ENCODE measurements at places on chromosomes 7 and 10.

- no peak for DNase-seq
Observed at GRCh38 chr10:103542764-103543616, 49.5 kb downstream of the NEURL1 start.

DNA sequence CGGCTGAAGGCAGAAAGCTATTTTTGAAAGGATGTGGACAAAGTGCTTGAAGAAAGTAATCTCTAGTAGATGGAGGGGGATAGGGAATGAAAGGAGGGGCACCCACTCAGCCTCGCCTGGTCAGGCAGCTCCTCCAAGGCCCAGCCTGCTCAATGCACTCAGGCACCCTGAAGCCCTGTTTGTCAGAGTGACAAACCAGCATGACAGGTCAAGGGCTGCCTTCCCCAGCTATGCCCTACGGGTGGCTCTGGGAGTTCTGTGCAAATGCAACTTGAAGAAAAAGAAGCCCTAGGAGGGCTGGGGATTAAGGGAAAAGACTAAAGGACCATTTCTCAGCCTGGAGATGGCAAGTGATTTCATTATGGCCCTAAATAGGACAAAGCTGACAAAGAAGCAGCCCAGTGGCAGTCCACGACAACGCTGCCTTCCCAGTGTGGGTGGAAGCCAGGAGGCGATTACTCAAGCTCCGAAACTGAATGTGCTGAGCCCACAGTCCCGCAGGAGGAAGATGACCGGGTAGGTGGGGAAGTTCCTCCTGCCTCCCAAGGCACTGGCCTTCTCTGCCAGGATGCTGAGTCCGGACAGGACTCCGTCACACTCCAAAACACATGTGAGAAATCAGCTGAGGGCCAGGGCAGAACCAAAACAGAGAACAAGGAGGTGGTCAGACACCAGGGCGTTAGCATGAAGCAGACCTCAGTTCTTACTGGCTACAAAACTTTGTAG lies 16.3 kb downstream of the LIPA start:
- no peak for DNase-seq

- no peak for DNase-seq
Observed at GRCh38 chr10:126696684-126697083, 26.2 kb upstream of the C10orf90 start.

DNA sequence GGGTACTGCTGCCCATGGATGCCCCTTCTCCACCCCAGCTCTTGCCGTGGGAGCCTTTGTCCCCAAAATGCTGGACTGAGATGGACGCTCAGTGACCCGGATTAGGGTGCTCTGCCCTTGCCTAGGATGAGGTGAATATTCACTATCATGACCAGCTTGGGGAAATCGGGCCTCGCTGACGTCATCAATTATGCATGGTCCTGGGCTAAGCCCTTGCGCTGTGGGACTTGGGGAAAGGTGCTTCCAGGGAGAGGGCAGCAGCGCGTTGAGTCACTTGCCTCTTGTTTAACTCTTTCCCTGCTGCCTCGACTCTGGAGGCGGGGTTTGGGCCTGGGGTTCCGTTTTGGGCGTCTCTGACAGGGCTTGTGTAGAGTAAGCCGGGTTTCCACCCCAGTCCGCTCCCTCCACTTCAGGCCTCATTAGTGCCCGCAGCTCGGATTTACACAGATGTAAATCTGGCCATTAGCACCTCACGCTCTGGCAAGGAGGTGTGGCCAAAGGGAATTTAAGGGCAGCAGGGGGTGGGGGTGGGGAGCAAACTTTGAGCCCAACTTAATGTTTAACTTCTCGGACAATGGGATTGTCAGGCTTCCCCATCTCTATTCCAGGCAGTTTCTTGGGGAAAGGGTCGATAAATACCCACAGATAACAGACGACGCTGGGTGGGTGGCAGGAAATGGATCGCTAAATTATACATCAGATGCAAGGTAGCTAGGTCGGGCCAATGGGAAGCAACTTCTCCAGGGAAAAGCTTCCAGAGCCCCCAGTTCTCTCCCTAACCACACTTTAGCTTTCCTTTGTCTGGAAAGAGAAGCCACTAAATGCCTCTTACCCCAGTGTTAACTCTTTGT lies 51.3 kb upstream of the TCF7L2 start:
- DNase-seq, result no peak

DNA sequence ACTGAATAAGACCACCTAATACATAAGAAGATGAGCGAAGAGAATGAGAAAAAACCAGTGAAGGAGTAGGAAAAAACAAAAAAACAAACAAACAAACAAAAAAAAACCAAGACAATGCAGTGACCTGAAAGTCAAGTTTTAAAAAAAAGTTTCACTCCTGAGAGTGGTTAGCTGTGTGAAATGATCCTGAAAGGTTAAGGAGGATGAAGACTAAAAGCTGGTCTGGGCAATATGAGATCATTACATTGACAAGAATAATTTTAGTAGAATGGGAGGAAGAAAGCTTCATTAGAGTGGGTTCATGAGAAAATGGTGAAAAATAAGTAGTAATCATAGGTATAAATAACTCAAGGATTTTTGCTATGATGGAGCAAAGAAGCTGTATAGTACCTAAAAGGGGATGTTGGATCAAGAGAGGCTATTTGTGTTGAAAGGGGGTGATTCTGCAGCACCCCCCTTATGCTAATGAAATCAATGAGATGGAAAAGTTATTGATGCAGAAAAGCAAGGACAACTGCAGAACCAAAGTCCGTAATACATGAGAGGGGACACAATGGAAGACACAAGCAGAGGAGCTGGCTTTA lies 80.2 kb downstream of the KMT2C start:
- DNase-seq, result no peak
